Iris pigment epithelial cell (primary cell): ENCODE measurements at places on chromosomes 4 and X.

- no peak for DNase-seq
Measured at GRCh38 chr4:153468587-153468986, 2.4 kb downstream of the TMEM131L start.

DNA sequence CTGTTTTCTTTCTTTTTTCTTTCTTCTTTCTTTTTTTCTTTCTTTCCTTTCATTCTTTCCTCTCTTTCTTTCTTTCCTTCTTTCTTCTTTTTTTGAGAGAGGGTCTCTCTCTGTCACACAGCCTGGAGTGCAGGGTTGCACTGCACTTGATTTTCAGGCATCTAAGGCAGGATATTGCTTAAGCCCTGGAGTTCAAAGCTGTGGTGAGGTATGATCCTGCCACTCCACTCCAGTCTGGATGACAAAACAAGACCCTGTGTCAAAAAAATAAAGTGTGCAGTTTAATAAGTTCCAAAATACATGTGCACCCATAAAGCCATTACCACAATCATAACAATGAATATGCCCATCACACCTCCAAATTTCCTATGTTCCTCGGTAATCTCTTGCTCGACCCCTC lies 10.6 kb upstream of the ZNF718 start:
- DNase-seq: peak; percentile 11

DNA sequence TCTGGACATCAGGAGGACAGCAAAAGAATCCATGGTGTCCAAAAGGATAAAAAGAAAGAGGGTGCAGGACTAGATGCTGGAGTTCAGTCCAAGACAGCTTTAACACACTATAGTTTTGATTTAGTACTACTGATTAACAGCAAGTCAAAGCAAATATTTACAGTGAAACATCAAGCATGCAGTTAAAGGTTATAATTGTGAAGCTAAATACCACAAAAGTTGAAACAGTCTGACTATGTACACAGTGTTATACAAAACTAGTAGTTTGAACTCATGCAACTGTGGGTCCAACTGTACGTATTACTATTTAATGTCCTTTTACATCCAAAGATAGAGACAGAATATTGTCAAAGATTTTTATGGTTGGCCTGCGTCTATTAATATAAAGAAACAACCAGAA lies 57.6 kb downstream of the CHIC2 start:
- DNase-seq: no peak

DNA sequence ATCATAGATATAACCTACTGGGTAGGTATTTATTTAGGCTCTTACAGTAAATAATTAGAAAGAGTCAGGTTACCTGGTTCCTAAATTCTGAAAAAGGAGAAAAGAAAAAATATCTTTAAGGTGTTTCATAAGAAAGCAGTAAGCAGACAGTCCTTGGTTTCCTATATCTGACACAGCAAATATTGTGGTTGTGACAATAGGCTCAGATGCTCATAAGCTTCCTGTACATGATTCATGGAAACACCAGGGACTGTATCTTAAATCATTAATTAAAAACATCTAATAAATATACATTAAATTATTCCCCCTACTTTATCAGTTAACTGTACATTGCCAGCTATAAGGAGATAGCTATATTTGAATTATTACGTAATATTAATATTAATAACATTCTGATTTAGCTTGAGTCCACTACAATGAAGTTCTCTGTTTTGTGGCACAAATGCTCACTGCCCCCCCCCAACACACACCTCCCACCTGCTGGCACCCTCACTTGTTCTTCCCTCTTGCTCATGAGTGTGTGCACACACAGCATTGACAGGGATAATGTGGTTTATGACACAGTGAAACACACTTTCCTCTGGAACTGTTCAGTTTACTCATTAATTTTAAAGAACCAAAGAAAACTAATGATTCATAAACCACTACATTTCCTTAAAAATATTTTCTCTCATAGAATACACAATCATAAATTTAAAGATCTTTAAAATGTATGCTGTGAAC lies 187.4 kb downstream of the NR3C2 start:
- no peak for DNase-seq

DNA sequence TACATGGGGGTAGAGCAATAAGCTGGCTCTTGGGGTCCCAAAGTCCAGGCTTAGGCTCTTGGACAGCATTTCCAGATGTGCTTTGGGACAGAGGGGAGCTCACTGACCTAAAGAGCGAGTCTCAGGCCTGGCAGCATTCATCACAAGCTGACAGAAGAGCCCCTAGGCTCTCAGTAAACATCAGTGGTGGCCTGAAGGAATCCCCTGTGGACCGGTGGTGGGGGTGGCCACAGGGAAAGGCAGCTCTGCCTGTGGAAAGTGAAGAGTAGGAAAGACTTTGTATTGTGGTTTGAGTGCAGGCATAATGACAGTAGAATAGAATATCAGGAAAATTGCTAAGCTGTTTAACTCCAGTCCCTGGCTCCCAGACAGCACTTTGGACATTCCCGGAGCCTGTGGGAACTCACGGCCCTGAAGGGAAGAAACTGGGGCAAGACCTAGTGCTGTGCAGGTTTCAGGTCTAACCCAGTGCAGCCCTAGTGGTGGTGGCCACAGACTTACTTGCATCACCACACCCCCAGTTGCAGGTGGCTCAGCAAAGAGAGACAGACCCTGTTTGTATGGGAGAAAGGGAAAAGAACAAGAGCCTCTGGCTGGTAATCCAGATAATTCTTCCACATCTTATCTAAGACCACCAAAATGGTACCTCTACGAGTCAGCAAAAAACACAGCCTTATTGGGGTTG lies 141.9 kb downstream of the MAB21L2 start:
- DNase-seq: no peak

DNA sequence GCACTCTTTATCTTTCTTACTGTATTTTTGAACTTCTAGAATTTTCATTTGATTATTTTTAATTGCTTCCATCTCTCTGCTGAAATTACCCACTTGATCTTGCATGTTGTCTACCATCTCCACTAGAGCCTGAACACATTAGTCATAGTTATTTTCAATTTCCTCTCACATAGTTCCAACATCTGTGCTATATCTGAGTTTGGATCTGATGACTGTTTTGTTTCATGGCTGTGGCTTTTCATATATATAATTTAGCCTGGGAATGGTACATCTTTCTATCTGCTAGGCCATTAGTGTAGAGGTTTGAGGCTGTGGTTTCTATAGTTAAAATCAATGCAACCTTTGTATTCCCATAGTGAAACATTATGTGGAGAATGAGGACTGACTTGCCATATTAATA lies 33.2 kb downstream of the NPY2R start:
- no peak for DNase-seq

- DNase-seq: no peak
Measured at GRCh38 chr4:78762529-78762928, 13.6 kb upstream of the BMP2K start.

DNA sequence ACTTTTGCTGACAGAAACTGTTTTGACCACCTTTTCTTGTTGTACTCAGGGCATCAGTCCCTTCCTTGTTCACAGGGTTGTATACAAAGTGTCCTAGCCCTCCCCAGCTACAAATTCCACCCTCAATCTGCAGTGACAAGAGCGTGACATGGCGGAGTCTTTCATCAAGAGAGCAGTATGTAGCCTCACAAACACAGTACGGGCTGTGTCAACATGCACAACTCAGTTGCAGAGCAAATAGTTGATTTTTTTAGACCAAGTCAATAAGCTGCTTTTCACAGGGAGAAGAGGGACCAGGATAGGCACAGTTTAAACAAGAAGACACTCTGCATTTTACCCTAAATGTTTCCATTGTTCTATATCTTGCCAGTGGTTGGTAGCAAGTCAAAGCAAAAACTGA lies 8.6 kb upstream of the HS6ST2 start:
- DNase-seq: no peak
